ENCODE measurements at places on chromosomes 2 and 18.

DNA sequence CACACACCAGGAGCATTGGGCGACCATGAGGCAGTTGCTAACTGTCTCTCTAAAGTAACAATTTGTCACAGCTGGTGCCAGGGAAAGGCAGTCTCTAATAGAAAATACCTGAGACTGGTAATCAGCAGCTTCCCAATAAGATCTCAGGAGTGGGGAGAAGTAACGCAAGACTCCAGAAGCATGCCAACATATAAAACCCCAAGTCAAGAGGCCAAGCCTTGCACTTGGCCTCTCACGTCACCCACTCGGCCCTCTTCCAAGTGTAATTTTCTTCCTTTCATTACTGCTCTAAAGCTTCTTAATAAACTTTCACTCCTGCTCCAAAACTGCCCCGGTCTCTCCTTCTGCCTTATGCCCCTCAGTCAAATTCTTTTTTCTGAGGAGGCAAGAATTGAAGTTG, 455.6 kb upstream of the ACVR2A start:
- no peak for DNase-seq

GRCh38 chr18:42414756-42415454, 459.9 kb downstream of the PIK3C3 start:
- no peak for DNase-seq

GRCh38 chr2:184067502-184067901, 530.8 kb upstream of the ZNF804A start:
- DNase-seq = no peak

DNA sequence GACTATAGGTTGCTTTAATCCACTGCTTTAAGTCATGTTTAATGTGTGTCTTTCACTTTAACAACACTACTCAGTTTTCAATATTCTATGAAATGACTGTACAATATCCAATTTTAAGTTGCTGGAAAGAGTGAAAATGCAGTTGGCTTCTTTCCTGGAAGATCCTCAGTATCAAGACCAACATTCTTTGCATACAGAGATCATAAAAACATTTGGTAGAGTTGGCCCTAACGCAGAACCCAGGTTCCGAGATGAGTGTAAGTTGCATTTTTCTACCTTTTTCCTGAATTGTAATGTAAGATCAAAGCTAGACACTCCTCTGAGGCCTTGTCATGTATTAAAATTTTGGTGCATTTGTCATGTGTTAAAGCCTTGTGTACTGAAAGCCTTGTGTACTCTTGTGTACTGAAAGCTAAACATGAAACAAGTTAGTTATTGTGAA, 42.9 kb upstream of the TNFRSF11A start:
- no peak for DNase-seq

DNA sequence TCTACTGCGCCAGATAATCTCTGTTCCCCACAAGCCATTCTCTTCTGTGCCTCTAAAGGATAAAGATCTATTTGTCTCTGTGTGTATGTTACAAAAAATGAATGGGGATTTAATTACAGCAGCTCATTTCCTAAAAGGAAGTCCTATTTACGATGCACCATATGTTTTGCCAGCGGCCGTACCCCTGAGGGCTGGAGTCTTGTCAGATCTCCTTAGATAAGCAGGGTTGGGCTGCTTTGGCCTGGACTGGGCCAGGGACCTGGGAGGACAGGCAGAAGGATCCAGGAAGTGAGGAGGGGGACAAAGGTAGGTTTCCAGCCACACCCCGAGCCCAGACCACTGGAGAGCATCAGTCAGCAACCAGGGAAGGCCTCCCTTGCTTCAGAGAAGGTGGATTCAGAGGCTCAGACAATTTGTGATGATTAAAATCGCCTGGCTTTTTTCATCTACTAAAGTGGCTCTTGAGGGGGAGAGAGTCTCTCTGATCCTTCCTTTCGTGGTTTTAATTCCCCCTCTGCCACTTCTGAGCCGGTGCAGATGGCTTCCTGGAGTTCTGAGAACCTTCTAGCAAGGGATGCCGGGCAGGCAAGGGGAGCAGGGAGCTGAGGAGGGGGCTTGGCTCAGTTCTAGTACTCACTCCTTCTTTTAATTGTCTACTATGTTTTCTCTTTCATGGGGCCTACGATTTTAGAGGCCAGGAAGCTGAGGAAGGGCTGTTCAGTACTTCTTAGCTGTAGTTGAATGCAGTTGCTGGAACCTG, 42.1 kb downstream of the MYCN start:
- DNase-seq = no peak

DNA sequence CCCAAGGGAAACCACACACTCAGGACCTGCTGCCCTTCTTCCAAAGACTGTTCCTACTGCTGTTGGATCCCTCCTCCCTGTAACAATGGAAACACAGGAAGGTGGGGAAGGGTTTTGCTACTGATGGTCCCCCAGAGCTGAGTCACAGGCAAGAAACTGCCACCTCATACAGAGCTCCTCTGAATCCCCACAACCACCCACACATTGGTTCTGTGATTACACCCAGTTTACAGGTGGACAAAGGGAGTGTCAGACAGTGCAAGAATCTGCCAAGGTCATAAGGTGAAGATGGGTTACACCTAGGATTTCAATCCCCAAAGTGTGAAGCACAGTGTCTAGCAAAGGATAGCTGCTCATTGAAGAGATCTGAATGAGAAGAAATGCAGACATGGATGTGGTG, 141.7 kb upstream of the LMAN1 start:
- no peak for DNase-seq

DNA sequence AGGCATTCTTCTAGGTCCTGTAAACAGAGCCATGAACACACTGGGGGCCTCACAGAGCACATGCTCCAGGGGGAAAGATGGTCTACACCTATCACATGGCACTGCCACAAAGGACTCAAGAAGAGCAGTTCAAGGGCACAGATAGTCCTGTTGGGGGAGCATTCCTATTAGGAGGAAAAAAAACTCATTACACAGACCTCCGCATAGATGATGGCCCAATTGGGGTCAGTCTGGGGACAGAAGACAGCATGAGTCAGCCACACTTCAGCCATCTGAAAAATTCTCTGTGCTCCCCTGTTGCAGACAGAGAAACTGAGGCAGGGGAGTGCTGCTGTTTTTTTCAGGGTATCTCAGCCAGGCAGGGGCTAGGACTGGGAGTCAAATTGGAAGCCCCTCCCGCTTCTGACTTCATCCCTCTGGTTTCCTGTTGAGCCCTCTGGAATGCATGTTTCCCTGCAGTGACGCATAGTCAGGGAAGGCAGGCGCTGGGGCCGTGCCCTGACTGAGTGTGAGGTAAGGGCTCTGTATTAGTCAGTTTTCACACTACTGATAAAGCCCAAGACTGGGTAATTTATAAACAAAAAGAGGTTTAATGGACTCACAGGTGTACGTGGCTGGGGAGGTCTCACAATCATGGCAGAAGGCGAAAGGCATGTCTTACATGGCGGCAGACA, 67.9 kb downstream of the RHOB start:
- DNase-seq = no peak

GRCh38 chr2:27889774-27890145, 427 bp downstream of the RBKS start:
- no peak for DNase-seq

GRCh38 chr2:69145204-69145603, 132.2 kb downstream of the ANTXR1 start:
- DNase-seq = no peak

DNA sequence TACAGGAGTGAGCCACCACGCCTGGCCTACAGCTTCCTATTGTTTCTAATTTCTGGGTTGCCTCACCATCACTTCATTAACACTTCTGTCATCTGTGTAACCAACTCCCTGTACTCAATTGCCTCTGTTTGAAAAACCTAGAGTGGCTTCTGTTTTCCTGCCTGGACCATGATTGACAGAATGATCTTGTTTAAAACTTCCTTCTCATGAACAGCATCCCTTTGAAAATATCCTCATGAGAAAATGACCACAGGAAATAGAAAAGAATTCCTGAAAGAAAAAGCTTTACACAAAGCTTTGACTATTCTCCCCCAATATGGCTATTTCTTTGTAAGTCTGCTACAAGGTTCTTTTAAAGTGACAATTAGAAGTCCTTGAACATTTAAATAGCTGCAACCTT, 672.3 kb downstream of the ARHGAP15 start:
- no peak for DNase-seq

- DNase-seq = no peak
These were observed 1.6 kb downstream of the ABCA12 start for GRCh38 chr2:215136669-215137328.

- no peak for DNase-seq
These were observed 9.9 kb upstream of the CNDP2 start for GRCh38 chr18:74486119-74486849.

- DNase-seq = no peak
These were observed 42.2 kb upstream of the TPO start for GRCh38 chr2:1371082-1371481.

- no peak for DNase-seq
These were observed 156.6 kb downstream of the AKAIN1 start for GRCh38 chr18:5040476-5040875.

DNA sequence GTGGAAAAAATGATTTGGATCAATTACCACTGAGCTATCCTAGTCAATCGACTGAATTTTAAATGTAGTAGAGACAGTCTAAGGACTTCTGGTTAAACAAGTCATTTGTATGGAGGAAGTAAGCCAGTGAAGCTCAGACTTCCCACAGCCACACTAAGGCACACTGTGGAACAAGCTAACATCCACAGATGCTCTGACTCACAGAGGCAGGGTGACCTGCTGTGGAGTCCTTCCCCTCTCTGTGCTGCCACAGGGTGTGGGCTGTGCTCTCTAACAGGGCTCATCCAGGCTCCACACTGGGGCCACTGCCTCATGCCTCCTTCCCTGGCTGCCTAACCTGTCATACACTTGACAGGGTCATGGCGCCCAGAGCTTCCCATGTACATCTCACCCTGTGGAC, 351.0 kb downstream of the GALR1 start:
- no peak for DNase-seq

- no peak for DNase-seq
These were observed 96.4 kb upstream of the LDAH start for GRCh38 chr2:20919297-20919800.

- DNase-seq = no peak
These were observed 248.6 kb downstream of the NR4A2 start for GRCh38 chr2:156083763-156084493.

GRCh38 chr18:36831139-36831538, 2.2 kb downstream of the KIAA1328 start:
- no peak for DNase-seq

DNA sequence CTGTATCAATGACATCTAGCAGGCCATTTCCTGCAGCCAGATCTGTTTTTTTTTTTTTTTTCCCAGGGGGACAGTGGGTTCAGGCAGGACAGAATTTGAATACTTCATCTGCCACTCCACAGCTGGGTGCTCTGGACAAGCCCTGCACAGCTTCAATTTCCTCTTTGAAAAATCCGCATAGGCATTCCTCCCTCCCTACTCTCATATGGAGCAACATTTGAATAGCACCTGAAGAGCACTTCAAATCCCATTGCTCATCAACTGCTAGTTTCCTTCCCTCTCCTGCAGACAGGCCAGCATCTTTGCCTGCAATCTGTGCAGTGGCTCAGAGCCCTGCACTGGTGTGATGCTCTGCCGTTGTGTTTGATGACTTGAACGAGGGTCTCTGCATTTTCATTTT, 326.3 kb downstream of the TSN start:
- no peak for DNase-seq

- DNase-seq = no peak
These were observed 22.0 kb upstream of the RPL31 start for GRCh38 chr2:100980046-100980445.

DNA sequence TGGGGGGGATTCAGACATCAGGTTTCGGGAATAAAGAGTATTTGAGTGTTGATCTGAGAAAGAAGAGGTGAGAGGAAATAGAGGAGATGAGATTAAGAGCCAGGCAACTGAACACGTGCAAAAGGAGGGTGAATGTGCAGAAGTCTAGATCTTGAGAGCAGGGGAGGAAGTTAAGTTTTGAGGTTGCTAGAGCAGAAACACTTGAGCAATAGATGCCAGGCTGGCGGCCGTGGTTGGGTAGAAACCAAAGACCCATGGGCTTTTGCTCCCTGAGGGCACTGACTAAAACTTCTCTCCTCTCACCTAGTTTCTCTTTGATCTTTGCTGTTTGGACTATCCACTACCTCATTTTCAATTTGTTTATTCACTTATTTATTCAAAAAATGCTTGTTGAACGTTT, 116.0 kb downstream of the CDC42EP3 start:
- DNase-seq = no peak

DNA sequence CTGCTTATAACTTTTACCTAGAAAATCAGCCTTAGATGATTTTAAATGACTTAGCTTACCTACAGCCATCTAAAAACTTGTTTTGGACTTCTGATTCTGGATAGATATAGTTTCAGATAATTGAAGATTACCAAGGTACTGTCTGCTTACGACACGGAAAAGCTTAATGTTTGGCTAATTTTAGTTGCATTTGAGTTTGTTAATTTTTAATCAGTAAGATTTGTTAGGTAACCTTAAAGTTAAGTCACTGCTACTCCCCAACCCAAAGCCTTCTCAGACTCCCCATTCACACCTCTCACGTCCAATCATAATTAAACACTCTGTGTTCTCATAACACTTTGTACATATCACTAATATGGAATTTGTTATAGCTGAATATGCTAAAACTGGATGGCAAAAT, 190.6 kb upstream of the VWC2L start:
- DNase-seq = no peak

DNA sequence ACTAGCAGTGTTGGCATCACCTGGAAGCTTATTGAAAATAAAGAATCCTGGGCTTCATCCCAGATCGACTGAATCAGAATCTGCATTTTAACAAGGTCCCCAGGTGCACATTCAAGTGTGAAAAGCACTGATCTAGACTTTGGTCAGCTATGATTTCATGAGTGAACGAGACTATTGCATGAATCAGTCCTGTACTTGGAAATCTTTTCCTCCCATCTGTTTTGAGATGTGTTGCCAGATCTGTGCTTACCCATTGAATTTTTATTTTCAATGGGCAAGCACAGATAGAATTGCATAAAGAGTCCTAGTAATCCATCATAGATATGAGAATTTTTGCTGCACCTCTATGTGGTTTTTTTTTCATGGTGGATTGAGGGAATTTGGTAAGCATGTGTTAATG, 64.0 kb downstream of the PMS1 start:
- no peak for DNase-seq

DNA sequence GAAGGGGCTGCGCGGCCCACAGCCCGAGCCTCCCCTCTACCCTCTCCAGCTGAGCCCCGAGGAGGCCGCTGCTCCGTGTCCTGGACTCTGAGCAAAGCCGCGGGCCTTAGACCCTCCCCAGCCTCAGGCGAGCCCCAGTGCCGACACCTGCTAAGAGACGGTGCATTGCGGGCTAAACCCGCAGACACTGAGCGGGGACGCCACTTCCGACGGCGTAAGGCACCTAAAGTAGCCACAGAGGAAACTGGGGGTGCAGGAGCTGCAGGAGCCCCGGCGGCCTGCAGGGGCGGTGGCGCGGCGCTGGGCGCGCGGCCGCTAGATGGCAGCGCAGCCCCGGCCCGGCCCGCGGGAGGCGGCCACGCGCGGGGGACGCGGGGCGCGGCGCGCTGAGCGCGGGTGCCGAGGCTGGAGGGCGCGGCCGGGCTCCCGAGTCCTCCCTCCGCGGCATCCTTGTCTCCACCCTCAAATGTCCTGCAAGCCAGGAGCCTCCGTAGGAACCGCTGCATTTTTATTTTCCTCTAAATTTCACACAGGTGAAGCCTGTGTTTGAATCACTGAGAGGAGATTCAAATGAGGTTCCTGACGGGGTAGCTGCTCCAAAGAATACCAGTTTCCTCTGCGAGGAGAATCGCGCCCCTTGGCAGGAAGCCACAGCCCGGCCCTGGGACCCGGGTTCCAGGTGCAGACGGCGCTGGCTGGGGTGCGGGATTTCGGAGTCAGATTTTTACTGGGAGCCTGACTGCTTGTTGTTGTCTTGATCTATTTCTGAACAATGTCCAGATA, 650.5 kb downstream of the GALR1 start:
- peak; percentile 32 for DNase-seq

- DNase-seq = no peak
These were observed 16.8 kb upstream of the KLHL30 start for GRCh38 chr2:238121511-238122286.
